Cortex of kidney (tissue), 1 donor: ENCODE measurements at places on chromosomes 2 and 18.

DNA sequence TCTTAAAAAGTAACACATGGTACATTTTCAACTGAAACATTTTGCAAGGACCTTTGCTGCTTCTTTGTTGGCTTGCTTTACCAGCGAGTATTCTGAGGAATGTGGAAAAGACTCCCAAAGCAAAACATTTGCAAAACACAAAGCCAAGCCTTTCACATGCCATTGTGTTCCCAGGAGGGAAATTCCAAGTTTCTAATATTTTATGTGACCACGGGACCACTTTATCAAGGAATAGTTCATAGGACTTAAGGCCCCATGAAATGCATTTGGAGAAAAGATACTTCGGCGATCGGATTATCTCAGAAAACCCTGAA lies 26.2 kb downstream of the CYP27C1 start:
- DNase-seq, result no peak

DNA sequence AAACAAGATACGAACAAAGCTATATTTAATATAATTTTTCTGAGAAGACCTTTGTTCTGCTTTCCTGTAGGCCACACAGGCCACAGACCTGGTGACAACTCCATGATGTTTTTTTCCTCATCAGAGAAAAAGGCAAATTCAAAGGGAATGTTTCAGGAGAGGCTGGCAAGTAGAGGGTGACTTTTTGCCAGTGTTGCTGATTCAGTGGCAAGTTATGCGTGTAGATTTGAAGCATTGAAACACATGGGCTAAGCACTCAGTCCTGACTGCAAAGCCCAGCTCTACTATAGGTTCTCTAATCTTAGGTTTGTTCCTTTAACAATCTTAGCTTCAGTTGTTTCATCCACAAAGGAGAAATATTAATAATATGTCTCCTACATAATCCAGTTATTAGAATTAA lies 499.8 kb downstream of the SUCLG1 start:
- DNase-seq, result no peak

GRCh38 chr2:38016219-38016618 lies 59.7 kb downstream of the CYP1B1 start:
- DNase-seq, result no peak

DNA sequence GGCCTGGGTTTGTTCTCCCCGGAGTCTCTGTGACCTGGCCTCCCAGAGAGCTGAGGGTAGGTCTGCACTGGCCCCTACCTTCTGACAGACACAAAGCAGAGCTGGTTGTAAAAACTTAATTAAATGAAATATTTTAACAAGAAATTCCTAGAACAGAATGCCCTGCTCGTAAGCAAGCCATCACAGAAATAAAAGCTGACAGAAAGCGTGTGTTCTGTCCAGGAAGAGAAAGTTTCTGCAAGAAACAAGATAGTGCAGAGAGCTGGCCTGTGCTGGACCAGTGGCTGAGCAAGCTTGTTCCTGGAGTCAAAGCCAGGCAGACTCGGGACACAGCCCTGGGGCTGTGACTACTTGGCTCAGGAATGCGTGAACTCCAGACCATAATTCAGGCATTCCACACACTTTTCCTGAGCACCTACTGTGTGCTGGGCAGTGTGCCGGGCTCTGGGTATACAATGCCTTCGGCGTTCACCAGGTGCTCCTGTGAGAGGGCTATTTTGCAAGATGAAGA lies 51.6 kb downstream of the APOB start:
- DNase-seq, result no peak

DNA sequence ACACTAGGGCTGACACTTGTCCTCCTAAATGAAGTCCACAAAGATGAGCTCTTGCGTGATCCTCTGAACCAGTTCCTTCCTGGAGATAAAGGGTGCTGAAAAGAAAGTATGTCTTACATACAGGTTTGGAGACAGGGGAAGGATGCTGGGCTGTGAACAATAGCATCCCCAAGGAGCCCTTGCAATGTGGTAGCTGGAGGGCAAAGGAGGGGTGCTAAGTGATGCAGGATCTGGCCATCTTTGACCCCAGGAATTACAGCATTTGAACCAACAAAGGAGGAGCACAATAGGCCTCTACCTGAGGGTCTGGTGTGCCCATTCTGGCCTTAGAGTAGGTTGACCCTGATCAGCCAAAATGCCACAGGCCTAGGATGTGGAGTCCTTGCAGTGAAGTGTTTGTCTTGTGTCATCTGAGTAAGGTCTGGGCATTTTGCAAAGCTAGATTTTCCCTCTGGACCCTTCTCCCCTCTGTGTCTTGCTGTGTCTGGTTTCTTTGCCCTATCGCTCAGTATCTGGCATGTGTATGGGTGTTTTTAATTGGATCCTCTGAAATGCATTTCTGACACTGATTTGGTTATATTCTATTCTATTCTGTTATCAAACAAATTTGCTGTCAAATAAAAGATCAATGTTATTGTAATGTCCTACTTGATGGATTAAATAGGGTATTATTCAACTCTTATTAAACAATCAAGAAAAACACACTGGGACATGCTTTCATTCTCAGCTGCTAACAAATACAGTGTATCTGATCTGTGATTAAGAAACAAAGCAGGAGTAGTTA lies 364.8 kb upstream of the MEIS1 start:
- DNase-seq, result no peak

GRCh38 chr2:120528051-120528692 lies 182.2 kb downstream of the INHBB start:
- DNase-seq, result no peak

GRCh38 chr2:45137966-45138695 lies 128.9 kb upstream of the SIX2 start:
- DNase-seq, result no peak

GRCh38 chr2:180705551-180705950 lies 274.9 kb upstream of the UBE2E3 start:
- DNase-seq, result no peak

- no peak for DNase-seq
Observed at GRCh38 chr2:120383631-120384340, 37.9 kb downstream of the INHBB start.

- no peak for DNase-seq
Observed at GRCh38 chr18:61854578-61855448, 38.0 kb downstream of the RNF152 start.

- no peak for DNase-seq
Observed at GRCh38 chr18:79823120-79823519, 25.4 kb downstream of the KCNG2 start.

- no peak for DNase-seq
Observed at GRCh38 chr18:58183226-58183625, 139.2 kb downstream of the NEDD4L start.

- no peak for DNase-seq
Observed at GRCh38 chr18:23617412-23618014, 31.2 kb upstream of the NPC1 start.
